ENCODE measurements at places on chromosomes 2 and 18. TPM values are rescaled to one million over a fixed set of nuclear protein-coding genes. Genes with fewer than 3 reads are reported as not detected.

Gene SKOR2
- not detected for total RNA-seq

Gene ESPNL
- 0.40 TPM for total RNA-seq

Gene SOX11
- not detected for total RNA-seq

Gene PAIP2B
- total RNA-seq: 9.8 TPM

Gene HNMT
- 2.5 TPM for total RNA-seq

Gene MPP4
- not detected for total RNA-seq

Gene RSAD2
- 1.6 TPM for total RNA-seq

Gene NAT8
- total RNA-seq: not detected
